ENCODE measurements at places on chromosomes 4 and X. TPM values are rescaled to one million over a fixed set of nuclear protein-coding genes. Genes with fewer than 3 reads are reported as not detected.

DNA sequence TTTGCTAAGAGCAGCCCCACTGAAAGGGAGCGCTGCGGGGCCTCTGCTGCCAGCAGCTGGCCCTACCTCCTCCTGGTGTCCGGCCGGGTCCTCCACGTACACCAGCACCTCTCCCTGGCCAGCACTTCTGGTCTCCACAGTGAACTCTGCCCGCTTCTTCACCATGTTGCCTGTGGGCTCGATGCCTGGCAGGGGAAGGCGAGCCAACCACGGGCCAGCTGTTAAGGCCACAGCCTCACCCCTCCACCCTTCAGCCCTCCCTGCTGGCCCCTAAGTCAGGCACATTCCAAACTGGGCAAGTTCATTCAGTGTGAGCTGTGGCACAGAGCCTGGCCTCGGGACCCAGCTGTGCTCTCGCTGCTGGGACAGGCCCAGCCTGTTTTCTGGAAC lies 7.8 kb downstream of the FLNA start:
- DNase-seq = no peak

GRXCR1 gene
- not detected for total RNA-seq

GRCh38 chr4:141229408-141230101 lies 8.9 kb downstream of the ZNF330 start:
- no peak for DNase-seq

- DNase-seq = no peak
Measured at GRCh38 chr4:89992744-89993143, 98.1 kb downstream of the MMRN1 start.

GRCh38 chrX:105969487-105969886 lies 69.0 kb downstream of the SERPINA7 start:
- no peak for DNase-seq

EMCN gene
- total RNA-seq = 5.4 TPM

CT45A5 gene
- not detected for total RNA-seq

Data from lower leg skin (tissue), 4 donors.